EL (cell line): ENCODE measurements at places on chromosomes 7 and 10.

GRCh38 chr7:85749696-85750453 lies 563.0 kb upstream of the SEMA3D start:
- DNase-seq = no peak

DNA sequence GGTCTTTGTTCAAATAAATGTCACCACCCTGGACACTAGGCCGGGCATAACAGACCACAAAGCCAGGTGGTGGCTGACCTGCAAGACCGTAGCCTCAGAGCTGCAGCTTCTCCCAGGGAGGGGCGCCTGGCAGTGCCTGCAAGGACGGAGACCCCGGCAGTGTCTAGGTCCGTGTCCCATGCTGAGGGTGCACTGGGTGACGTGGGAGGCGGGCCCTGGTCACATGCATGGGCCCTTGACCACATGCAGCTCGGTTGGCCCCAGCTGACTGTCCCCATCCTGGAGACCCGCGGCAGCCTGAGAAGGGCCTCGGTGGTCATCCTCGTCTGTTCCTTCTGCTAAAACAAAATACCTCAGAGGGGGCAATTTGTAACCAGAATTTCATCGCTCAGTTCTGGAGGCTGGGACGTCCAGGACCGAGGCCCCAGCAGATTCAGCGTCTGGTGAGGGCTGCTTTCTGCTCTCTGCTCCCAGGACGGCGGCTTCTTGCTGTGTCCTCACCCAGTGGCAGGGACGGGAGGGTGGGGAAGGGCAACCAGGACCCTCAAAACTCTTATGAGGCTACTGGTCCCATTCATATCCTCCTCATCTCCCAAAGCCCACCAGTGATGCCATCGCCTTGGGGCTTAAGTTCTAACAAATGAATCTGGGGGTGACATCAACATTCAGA lies 36.8 kb downstream of the PWWP2B start:
- no peak for DNase-seq

GRCh38 chr7:23264916-23265458 lies 18.4 kb downstream of the GPNMB start:
- DNase-seq = no peak

- DNase-seq = peak; percentile 96
Measured at GRCh38 chr7:50826371-50827172, 43.9 kb upstream of the GRB10 start.

DNA sequence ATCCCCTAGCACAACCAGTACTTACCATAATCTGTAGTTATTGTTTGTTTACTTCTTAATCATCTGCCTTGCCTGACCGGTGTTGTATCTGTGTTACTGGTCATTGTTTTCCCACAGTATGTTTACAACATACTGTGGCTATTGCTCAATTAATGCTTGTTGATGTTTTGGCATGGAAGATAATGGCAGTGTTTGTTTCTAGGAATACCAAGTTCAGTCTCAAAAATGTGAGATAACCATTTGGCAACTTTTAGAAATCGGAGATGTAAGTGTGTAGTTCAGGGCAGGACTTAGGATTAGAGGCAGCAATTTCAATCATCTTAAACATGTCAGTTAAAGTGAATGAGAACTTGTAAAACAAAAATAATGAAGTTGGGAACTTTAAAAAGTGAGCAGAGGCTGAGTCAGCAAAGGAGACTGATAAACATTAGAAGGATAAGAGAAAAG lies 8.2 kb downstream of the MINDY3 start:
- DNase-seq = no peak

DNA sequence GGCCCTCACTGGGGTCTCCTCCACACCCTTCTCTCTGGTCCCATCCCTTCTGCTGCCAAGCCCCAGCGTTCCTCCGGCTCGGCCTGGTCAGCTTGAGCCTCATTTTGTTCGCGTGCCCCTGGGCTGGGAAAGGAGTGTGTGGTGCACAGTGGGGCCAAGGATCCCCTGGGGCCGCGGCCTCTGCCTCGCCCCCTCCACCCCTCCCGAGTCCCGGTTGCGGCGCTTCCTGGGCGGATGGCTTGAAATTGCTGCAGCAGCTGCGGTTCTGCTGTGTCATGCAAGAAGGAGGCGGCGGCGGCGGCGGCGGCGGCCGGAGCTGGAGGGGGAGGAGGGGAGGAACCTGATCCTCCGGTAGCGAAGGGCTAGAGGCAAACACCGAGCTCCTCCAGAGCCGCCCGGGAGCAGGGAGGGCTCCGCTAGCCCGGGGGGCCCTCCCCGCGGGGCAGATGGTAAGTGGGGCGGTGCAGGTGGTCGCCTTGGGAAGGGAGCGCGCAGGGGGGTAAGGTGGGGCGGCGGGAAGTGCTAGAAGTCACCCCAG lies 217.8 kb upstream of the MKLN1 start:
- peak; percentile 80 for DNase-seq

DNA sequence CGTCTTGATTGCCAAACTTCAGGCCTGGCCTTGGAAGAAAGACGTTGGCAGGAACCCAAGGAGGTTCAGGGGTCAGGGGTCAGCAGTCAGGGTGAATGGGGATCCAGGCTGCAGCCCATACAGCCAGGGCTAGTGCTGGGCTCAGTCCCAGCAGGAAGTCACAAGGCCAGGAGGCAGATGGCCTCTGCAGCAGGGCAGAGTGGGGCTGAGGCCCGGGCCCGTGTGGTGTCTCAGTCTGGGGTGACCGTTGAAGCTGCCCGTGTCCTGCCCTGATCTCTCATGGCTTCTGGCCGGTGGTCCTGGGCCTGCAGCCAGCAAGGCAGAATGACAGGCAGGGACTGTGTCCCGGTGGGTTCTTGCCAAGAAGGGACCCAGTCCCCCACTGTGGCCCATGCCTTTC lies 26.6 kb upstream of the PURB start:
- no peak for DNase-seq

GRCh38 chr10:86443936-86444335 lies 77.3 kb upstream of the GRID1 start:
- peak; percentile 29 for DNase-seq

DNA sequence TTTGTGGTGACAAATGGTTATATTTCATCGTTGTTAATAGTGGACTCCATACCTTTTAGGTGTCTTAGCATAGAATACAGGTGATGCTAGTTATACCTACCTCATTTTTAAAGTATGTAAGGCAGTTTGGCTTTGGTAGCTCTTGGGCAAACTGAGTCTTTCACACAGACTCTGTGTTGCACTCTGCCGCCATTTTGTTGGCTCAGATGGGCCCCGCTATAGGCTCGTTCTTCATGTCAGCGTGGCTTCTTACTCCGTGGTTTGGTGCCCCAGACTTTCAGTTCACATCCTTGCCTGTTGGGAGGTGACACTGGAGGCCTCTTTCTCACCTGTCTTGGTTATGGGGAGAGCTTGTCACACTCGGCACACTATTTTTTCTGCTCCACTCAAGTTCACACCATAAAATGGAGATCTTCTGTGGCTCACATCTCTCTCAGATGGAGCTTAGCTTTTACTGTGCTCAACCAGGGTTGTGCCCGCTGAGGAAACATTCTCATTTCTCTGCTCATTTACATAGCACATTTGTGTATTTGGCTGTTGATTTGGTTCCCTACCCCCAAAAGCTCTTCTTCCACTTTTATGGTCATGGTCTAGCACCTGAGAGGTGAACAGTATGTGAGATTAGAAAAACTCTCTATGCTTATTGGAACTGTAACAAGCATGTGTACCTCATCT lies 178.5 kb downstream of the ARID5B start:
- DNase-seq = no peak

- no peak for DNase-seq
Measured at GRCh38 chr7:92639213-92639896, 49.2 kb upstream of the FAM133B start.

DNA sequence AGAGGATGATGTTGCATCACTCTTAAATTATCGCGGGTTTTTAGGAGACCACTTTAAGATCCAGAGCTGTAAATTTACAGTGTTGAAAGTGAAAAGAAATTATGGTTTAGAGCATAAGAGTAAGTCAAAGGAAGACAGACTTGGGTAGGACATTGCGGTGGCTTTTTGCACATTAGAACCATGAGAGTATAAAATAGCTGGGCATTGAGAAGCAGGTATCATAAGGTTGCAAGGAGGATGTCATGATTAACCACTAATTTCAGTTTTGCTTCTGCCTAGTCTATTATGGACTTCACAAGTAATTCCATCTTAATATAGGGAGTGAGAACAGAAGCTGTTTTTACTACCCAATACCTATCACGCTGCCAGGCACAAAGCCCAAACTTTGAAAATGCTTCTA lies 57.7 kb downstream of the CALCR start:
- DNase-seq = no peak

DNA sequence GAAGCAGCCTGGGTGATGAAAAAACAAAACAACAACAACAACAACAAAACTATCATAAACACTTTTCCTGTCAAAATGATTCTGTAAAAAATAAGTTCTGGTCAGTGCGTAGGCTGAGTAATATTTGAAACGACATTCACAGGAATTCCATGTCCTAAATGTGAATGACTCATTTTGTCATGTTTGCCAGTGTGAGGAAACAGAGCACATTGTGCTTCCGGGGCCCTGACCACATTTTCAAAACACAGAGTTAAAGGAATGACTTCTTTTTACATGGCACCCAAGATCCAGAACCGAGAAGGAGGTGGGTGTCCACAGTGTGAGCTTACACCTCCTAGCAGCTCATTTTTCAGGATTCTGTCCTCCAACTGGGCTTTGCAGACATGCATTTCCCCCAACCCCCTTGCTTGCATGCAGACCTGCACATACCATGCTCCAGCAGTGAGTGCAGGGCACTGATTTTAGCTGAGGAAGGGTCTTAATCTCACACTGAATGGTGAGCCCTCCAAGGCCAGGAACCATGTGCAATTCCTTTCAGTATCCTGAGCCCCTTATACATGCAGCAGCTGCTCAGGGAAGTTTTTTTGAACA lies 3.0 kb downstream of the CLRN3 start:
- peak; percentile 56 for DNase-seq

- no peak for DNase-seq
Measured at GRCh38 chr7:4800487-4800886, 25.1 kb downstream of the AP5Z1 start.
